Activated naive CD4-positive, alpha-beta T cell treated with anti-CD3 and anti-CD28 coated beads for 36 hours (primary cell): ENCODE measurements at places on chromosomes 3 and 15.

GRCh38 chr3:3031326-3031725 lies 78.8 kb downstream of the IL5RA start:
- no peak for DNase-seq

DNA sequence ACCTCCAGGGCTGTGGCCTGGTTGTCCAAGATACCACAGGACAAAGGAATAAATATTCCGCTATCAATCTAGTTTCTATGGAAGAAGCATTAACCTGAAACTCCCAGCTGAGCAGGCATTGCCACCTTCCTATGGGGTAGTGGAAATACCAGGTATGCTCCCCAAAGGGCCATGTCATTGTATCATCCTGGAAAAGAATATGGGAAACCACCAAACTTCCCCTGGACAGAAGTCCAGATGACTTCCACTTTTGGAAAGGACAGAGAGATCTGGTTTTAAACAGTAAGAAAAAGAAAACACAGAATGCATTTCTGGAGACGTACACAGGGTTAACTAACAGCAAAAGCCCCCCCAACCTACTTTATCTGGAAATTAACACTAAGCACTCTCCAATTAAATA lies 100.2 kb downstream of the RFTN1 start:
- DNase-seq, result no peak

DNA sequence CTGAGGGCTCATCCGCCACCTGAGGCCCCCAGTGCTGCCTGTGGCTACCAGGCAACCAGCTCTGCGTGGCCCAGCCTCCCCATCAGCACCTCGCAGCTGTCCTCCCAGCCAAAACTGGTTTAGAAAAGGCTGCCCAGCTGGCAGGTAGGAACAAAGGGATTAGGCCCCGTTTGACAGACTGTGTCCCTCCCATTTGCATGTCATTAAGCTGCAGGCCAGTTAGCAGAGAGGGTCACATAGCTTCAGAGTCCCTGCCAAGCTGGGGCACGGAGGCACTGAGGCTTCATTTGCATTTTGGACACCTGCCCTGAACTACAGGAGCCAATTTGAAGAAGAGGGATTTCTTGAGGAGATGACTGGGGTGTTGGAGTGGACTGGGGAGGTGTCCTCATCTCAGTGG lies 177.9 kb downstream of the TLE3 start:
- DNase-seq, result no peak

DNA sequence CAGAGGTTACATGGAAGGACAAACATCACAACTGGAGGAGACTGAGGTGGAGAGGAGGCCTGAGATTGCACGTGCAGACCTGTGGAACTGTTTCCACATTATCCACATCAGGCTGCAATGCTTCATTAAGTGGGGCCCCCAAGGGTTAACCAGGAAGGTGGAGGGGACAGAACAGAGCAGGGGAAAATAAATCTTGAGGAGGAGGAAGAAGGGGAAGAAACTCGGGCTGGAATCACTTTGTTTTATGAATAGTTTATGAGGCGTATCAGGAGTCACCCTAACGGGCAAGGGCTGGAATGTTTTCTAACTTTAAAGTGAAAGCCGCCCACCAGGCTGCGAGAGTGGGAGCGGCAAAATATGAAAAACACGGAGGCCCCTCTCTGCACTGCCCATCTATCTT lies 154.9 kb downstream of the WNT5A start:
- no peak for DNase-seq

GRCh38 chr15:63063164-63063756 lies 20.7 kb downstream of the TPM1 start:
- DNase-seq, result no peak

GRCh38 chr15:89502867-89503595 lies 6.6 kb upstream of the RHCG start:
- DNase-seq, result no peak

DNA sequence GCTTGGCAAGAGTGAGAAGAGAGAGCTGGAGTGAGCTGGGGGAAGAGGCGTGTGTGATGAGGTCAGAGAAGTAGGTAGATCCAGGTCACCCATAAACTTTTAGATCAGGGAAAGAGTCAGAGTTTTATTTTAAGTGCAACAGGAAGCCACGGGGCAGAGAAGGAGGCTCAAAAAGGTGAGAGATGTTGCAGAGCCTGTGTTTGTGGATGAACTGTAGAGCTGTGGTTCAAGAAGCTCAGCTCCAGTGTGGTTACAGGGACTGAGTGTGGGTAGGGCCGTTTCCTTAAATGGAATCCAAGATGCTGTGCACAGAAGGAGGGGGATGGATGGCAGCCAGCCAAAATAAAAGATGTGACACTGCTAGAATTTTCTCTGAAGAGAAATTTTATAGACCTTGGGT lies 337.2 kb downstream of the SATB1 start:
- no peak for DNase-seq

GRCh38 chr3:127307916-127308315 lies 20.1 kb upstream of the PRR20G start:
- DNase-seq, result no peak

- no peak for DNase-seq
Measured at GRCh38 chr3:72441284-72441994, 406.8 kb downstream of the SHQ1 start.

DNA sequence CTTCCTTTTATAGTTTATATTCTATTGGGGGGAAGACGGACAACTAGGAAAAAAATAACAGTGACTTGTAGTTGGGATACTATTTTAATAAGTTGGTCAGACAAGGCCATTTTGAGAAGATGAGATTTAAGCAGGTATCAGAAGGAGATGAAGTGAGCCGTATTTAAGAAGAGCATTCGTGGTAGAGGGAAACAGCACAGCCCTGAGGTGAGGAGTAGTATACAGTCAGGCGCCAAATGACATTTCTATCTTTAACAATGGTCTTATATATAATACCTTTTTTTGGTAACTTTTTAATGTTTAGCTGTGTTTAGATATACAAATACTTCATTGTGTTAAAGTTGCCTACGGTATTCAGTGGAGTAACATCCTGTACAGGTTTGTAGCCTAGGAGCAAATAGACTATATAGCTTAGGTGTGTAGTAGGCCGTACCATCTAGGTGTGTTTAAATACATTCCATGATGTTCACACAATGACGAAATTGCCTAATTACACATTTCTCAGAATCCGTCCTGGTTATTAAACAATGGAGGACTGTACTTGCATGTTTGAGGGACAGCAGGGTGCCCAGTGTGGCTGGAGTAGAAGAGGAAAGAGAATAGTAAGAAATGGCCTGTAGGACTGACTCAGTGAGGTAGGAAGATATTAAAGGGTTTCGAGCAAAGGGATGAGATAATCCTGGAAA lies 1.6 kb downstream of the NKTR start:
- DNase-seq, result no peak

DNA sequence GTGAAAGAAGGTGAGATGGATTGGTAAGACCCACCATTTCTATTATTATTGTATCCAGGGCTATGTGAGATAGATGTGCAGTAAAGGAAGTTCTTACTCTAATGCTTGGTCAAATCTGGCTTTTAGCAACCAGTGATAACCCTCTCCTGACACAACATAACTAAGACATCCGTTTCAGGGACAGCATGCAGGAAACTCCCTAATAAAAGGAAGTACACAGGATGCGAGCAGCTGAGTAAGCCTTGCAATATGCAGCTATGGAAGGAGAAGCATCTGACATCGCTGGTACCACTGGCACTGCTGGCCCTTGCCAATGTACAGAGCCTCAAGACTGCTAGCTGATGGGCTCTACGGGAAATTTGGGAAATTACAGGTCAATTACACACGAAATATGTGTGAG lies 662.3 kb downstream of the NR2F2 start:
- DNase-seq, result no peak

GRCh38 chr3:194736277-194736895 lies 50.7 kb downstream of the FAM43A start:
- no peak for DNase-seq

DNA sequence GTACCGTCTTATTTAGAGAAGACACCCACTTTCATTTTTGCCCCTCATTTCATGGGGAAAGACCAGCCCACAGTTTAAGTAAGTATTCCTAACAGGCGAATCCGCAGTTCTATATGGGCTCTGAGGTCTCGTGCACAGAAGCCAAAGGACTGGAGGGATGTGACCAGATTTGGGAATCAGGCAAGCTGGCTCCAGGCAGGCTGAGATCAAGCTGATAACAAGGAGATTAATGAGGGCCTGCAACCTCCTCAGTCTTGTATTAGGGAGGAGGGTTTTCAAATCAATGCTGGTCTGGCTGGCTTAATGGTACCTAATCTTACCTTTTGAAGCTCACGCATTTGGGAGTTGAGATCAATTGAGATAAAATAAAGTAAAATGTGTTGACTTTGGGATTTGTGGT lies 15.3 kb downstream of the ST8SIA2 start:
- no peak for DNase-seq

- no peak for DNase-seq
Measured at GRCh38 chr15:81968691-81969090, 77.1 kb downstream of the MEX3B start.

DNA sequence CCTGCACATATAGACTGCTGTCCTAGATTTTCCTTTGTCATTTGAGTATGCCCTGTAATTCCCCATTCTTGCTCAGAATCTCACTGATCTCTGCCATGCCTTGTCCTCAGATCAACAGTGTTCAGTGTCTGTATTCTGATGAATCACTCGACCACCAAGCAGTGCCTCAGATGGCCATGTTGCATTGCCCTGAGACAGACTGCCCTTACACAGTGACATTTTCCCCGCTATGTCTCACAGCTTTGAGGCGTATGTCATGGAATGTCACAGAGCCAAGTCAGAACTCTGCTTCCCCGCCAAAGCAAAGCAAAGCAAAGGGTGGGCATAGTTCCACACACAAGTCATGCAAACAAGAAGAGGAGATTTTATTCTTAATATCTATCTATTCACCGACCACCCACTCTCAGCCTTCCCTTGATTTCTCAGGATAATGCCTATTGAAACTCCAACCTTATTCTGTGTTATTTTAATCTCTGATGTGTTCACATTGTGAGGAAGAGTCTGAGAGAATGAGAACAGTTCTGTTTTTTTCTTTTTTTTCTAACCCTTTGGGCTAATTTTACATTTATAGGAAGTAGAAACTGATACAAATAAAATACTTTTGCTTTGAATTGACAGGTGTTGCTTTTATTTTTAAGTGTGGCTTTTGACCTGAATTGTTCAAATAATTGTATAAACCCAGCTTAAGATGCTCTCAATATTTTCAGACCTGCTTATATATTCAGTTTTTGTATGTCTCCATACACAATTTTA lies 16.9 kb upstream of the PSMD6 start:
- no peak for DNase-seq
